Activated naive CD4-positive, alpha-beta T cell (primary cell): ENCODE measurements at places on chromosomes 1 and 21.

GRCh38 chr1:243950166-243950565, 100.1 kb upstream of the AKT3 start:
- DNase-seq: no peak

DNA sequence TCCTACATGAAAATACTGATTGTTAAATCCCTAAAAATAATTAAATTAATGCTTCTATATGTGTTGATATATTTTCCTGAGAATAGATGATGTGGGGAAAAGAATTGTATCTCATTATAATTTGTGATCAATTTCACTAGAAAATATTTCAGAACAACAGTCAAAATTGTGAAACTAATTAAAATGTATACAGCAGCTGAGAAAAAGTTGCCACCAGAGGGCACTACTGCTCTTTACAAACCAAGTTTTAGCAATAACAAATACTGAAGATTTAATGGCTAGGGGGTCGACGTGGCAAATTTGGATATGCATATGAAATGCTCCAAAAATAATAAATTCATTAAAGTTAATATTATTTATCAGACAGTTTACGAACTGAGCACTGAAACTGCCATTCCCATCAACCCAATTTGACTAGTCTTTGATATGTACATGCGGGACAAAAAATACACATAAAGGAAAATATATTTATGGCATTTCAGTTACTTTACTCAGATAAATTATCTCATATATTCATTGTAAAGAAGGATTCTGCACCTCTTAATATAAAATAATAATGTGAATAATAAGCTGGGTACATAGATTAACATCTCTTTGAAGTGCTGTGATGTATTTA, 96.3 kb upstream of the TMPRSS15 start:
- DNase-seq: no peak

- no peak for DNase-seq
These were observed 10.2 kb upstream of the IL10 start for GRCh38 chr1:206782448-206782847.

DNA sequence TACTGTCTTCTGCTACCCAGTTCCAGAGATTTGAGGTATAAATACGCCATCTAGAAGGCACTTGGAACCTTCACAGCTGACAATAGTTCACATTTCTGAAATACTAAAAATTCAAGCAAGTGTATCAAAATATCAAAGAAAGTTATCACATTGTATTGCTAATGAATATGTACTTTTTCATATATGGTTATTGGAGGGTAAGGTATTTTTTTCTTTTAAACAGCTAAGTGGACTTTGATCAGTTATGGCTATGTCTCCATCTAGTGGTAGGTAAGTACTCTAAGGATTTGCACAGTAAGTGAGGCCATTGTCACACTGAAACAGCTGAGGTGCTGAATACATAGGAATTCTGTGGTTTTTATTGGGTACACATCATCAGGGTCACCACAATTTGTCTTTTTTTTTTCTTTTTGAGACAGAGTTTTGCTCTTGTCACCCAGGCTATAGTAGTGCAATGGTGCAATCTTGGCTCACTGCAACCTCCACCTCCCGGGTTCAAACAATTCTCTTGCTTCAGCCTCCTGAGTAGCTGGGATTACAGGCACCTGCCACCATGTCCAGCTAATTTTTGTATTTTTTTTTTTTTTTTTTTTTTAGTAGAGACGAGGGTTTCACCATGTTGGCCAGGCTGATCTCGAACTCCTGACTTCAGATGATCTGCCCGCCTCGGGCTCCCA, 49.1 kb upstream of the CR2 start:
- DNase-seq: no peak

DNA sequence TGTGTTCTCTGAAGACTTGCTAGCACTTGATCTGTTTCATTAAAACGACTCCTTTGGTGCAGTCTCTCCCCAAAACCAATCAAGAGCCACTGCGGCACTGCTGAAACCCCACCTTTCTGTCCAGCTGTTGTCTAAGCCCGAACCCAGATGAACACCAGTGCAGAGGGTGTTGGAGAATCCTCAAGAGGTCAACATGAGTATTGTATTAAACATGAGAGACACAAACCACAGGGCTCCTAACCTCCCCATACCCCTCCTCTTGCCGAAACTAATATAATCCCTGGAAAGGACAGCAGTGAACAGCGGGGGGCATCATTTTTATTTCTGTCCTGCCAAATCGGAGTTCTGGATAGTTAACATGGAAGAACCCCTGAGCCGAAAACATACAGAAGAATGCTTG, 333.9 kb downstream of the CAMTA1 start:
- no peak for DNase-seq

GRCh38 chr21:33063907-33064622, 5.9 kb upstream of the OLIG1 start:
- no peak for DNase-seq

DNA sequence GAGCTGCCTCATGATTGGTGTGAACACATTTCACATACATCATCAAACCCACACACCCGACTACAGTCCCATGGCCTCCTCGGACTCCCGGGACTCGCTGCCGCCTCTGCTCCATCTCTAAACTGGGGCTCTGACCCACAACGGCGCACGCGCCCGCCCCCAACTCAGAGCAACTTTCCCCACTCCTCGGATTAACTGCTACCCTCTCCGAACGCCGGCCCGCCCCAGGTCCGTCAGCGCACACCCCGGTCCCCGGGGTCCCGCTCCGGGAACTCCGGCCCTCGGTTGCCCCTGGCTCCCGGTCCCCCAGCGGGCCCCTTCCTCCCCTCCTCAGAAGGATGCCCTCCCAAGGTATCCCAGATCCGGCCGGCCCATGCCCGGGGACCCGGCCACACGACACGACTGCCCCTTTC, 740 bp downstream of the DSTYK start:
- DNase-seq: no peak
